Epithelial cell of proximal tubule (primary cell): ENCODE measurements at places on chromosomes 6 and 20.

GRCh38 chr6:1262704-1263038, 49.2 kb upstream of the FOXQ1 start:
- DNase-seq: no peak

DNA sequence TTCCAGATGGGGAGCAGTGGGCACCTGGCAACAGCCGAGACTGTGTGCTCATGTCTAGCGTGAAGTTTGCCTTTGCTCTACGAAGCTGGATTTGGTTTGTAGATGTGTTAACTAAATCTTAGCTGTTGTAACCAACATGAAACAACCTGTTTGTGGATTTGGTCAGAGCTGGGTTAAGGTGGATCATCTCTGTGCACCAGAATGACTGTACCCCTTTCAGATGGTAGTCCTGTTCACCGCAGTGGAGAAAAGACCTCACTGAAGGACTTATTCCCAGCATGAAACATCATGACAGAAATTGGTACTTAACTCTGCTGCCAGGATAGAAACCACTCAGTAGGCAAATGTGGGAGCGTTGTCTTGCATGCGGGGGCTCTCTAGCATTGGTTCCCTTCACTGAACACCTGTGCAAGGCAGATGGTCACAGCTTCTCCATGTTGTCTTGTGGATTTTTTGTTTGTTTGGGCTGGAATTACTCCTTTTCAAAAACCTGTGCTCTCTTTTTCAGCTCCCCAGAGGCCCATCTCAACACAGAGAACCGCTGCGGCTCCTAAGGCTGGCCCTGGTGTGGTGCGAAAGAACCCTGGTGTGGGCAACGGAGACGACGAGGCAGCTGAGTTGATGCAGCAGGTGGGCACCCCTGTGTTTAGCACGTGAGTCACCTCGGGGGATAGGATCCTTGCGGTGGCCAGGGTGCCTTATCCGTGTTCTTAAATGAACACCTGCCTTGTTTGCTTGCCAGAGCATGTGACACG, 19.3 kb upstream of the EFCAB8 start:
- no peak for DNase-seq

DNA sequence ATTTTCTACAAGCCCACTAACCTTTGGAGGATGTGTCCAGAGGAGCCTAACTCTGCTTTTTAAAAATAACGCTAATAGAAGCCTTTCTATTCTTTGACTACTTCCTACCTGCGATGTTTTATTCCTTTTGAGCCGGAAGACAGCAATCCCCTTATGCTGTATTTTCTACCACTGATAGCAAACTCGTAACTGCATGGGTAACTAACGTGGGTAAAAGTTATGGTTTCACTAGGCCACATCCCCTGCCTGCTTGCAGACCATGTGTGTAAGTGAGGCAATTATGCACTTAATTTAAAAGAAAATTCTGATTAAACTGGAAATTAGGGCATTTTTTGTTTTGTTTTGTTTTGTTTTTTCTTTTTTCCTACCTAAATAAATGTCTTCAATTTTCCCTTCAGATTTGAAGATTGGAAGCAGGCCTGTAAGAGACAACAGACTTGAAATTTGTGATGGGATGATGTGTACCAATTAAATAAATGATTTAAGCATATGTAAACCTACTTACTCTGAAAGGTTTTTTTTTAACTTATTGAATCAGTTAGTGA, 931 bp downstream of the UFL1 start:
- DNase-seq: no peak

- DNase-seq: no peak
These were observed 115.0 kb downstream of the SCP2D1 start for GRCh38 chr20:18928626-18929025.

DNA sequence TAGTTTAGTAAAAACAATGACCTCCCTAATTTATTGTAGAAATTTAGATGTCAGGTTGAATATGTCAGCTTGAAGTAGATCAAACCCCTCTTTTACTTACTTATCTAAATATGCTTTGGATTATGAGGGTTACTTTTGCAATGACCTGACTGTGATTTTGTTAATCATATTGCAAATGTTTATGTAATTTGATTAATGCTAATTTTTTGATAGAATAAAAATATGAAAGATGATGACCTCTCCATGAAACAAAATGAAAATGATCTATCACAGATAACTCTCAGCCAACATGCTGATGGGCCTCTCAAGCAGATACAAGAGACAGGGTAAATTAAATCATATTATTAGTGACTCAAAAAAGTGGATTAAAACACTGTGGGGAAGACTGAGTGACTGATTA, 131.0 kb downstream of the CEP57L1 start:
- DNase-seq: no peak

GRCh38 chr6:142421285-142422117, 119.7 kb downstream of the ADGRG6 start:
- DNase-seq: no peak

- no peak for DNase-seq
These were observed 62.6 kb downstream of the DLL1 start for GRCh38 chr6:170227996-170228945.

DNA sequence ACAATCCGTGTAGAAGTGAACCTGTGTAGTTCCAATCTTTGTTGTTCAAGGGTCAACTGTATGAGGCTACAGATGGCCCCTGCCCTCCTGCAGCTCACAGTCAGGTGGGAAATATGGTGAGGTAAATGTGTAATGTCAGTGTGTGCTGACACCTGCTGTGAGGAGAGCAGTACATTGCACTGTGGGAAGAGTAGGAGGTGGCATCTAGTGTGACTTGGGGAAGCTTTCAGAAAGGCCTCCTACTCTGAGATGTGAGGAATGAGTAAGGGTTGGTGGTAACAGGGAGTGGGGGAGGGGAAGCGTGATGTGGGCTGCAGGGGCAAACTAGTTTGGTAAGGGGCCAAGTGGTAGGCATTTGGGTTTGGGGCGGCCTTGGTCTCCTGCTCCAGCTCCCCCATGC, 188.8 kb downstream of the FARS2 start:
- no peak for DNase-seq

DNA sequence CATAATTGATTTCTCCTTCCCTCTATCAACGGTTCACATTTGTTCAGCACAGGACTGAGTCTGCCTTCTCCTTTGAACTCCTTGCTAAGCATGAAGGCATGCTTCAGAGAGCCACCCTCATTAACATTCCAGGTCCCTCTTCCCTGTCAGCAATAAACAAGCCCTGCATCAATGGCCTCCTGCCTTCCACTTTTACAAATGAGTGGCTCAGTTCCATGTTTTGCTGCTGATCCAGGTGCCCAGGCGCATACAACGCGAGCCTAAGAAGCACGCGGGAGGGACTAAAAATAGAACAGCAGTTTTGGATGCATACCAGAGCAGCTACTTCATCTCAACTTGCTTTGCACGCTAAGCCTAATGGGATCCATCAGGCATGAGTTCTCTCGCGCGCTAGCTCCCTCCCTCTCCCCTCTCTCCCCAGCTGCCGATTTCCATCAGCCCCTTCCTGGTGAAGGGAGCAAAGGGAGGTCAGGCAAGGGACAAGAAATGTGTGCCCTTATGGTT, 53.4 kb downstream of the TRAF3IP2 start:
- DNase-seq: peak; percentile 94

- no peak for DNase-seq
These were observed 3.9 kb downstream of the ETV7 start for GRCh38 chr6:36383606-36384005.

DNA sequence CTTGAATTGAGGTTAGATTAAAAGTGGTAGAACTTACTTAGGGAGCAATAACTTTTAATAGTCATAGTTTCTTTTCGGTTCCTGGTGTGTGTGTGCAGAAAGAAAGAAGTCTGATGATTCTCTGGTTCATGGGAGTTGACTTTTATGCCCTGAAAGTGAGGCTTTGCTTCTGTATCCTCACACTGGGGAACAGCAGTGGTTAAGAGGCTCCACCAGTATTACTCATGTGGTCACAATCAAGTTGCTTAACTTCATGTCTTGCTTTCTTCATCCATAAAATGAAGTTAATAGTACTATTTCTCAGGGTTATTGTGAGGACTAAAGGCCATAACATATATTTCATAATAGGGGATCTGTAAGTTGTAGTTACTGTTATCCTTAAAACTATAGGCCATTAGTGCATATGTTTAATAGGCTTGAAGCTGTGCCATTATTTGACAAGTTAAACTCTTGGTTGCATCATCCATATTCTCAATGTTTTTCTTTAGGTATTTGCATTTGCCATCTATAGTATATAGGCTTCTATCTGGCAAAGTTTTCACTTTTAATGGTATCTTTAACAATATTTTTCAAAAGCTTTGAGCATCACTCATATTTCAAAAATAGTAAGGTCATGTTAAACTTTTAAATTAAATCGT, 262.4 kb downstream of the PLCB1 start:
- no peak for DNase-seq

GRCh38 chr6:163023700-163024099, 295.9 kb downstream of the PACRG start:
- no peak for DNase-seq

GRCh38 chr6:84576029-84576428, 188.4 kb downstream of the TBX18 start:
- DNase-seq: no peak

- DNase-seq: no peak
These were observed 96.9 kb downstream of the PHACTR3 start for GRCh38 chr20:59701236-59701635.
